Activated T-helper 17 cell treated with anti-CD3 and anti-CD28 coated beads, Interleukin-2, amount 50 U/mL, for 72 hours (primary cell): ENCODE measurements at places on chromosomes 2 and 18. TPM values are rescaled to one million over a fixed set of nuclear protein-coding genes. Genes with fewer than 3 reads are reported as not detected.

DNA sequence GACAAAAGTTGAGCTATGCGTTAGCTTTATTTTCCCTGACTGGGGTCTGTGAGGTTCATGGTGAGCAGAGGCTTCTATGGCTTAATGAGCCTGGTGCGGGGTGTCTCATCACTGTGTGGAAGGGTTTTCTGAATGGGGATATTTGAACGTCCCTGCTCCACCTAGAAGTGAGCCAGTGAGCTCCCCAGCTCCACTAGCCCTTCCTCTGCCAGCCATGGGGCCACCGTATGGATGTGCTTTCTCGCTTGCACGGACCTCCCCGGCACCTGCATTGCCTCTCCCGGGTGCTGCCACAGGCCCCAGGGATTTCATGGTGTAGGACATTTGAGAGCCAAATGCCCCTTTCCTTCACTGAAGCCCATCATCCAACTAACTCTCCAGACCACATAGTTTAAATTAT is 37.8 kb downstream of the CYP26B1 start:
- no peaks in the 10 kb centered on the region for H3K4me1 ChIP-seq
- no peaks in the 10 kb centered on the region for H3K36me3 ChIP-seq
- no peak overlapping the region for H3K4me3 ChIP-seq
- H3K27me3 ChIP-seq: peaks cover 35% of the 10 kb centered on the region
- no peak overlapping the region for H3K27ac ChIP-seq
- ATAC-seq: no peak

Gene ABCG5
- total RNA-seq: not detected

Gene MEIS1
- not detected for total RNA-seq

DNA sequence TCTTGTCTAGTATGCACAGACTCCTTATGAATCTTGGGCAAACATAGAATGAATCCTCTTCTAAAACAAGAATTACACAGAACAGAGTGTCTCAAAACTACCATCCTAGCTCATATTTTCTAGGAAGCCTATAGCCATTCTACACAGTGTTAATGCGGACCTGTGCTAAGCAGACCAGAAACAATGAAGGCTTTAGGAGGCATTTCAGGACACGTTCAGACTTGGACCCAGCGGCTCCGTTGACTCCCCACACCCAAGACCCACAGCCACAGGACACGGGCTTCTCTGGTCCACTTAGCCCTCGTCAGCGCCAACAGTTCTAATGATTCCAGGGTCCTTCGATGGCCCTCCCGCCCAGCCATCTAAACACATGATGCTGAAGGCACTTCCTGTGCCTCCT is 182.2 kb downstream of the BCL11A start:
- no peaks in the 10 kb centered on the region for H3K36me3 ChIP-seq
- no peaks in the 10 kb centered on the region for H3K4me1 ChIP-seq
- H3K4me3 ChIP-seq: no peak overlapping the region
- H3K27ac ChIP-seq: no peak overlapping the region
- no peaks in the 10 kb centered on the region for H3K27me3 ChIP-seq

GRCh38 chr18:24585996-24586566 is 125.6 kb downstream of the HRH4 start:
- H3K4me3 ChIP-seq: no peak overlapping the region
- peaks cover 31% of the 10 kb centered on the region for H3K27me3 ChIP-seq
- H3K36me3 ChIP-seq: no peaks in the 10 kb centered on the region
- no peak overlapping the region for H3K27ac ChIP-seq
